ENCODE measurements at places on chromosomes 1 and 21.

DNA sequence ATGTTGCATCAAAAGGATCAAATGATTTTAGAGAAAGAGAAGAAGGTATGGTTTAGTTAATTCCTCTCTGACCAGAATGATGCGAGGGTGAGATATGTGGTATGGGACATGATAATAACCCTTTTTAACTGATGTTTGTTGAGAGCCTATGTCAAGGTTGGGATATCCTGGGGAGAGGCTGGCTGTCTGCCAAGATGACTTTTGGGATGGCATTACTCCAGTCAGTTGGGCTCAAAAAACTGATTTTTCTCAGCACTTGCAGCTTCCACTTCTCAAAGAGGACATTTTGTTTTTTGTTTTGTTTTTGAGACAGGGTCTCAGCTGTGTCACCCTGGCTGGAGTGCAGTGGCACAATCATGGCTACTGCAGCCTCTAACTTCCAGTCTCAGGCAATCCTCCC is 17.7 kb upstream of the STX12 start:
- no peak for DNase-seq

GRCh38 chr1:227002531-227003049 is 62.5 kb downstream of the COQ8A start:
- DNase-seq = no peak

- DNase-seq = no peak
These were observed 118.6 kb upstream of the RAB4A start for GRCh38 chr1:229152311-229152710.

GRCh38 chr1:151540021-151540981 is at the start of gene TUFT1:
TSS of gene TUFT1 (plus strand) at chr1:151540309. CDS start at chr1:151540367, 58 bp downstream.
- peak; percentile 95 for DNase-seq

- DNase-seq = no peak
These were observed 35.4 kb upstream of the HEATR1 start for GRCh38 chr1:236639686-236640085.

DNA sequence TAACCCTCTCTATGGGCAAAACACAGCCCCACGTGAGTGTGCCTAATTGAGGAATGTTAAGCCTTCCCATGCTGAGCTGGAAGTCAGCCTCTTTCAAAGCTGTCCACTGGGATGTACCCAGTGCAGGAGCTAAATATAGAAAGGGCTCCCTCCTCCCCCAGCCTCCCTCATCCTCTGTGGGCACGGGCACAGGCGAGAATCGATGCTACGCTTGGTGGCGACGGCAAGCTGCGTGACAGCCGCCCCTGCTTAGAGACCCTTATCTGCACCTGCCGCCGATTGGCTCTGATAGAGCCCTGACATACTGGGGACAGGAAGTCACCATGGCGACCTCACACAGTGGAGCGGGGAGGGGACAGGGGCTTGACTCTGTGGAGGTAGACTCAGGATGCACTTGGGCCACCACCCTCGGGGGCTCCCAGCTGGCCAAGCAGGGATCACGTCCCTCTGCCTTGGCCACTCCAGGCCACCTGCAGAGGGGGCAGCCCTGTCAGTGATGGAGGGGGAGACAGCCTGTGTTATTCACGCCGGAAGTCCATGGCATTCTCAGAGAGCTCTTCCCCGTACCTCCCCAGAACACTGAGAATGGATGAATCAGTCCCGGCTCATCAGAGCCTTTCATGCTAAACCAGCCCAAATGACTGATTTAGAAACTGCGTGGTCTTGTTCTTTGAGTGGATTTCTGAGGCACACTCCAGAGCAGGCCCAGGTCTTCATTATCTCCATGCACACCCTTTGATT is 84.8 kb downstream of the KCND3 start:
- peak; percentile 92 for DNase-seq

DNA sequence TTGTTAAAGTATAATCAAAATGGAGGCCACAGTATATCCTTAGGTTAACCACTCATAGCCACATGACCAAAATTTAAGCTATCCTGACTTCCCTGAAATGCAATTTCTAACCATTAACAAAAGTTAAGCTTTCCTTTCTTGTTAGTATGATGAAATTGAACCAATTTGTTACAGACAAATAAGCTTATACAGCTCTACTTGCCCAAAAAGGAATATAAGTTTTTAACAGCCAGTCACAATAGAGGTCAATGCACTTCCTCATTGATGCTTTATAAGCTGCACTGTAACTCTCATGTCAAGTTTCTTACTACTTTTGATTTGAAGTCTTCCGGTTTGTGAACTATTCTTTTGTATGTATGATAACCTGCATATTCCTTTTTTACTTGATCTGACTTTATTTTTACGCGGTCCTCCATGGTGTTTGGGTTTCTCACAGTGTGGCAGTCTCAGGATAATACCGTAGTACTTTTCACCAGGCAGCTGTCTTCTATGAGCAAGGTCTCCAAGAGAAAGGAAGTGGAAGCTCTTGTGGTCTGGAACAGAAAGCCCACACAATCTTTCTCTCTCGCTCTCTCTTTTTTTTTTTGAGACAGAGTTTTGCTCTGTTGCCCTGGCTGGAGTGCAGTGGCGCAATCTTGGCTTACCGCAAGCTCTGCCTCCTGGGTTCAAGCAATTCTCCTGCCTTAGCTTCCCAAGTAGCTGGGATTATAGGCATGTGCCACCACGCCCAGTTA is 331.6 kb downstream of the SRGAP2C start:
- DNase-seq = no peak

DNA sequence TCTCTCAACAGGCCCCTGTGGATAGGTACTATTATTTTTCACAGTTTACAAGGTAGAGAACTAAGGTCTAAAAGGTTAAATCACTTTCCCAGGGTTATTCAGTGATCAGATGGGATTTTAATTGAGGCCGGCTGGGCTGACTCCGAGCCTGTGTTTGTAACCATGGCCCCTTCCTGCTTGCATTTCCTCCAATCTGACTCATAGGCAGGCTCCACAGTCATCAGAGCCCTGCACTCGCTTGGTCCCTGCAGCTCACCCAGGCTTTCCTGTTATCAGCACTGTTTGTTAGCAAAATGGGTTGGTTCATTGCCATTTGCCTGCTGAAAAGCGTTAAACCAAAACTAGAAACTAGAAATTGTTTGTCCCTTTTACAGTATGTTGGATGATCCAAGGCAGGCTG is 41.4 kb upstream of the LMX1A start:
- no peak for DNase-seq

DNA sequence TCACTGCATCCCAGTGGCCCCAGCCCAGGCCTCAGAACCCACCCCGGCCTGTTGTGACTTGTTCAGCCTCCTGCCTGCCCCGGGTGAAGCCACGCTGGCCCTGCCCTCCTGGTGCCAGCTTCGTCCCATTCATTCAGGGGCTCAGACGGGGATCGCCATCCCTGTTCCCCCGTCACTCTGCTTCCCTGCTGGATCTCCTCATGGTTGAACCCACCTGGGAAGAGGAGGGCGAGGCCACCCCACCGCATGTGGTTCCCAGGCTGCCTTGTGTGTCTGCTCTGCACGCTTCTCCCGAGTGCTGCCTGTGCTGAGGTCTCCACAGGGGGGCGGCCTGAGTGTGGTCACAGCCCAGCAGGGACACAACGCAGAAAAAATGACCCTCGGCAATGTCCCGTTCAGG is 108.2 kb upstream of the ACTRT2 start:
- DNase-seq = no peak

- DNase-seq = no peak
These were observed 45.1 kb downstream of the CAPN8 start for GRCh38 chr1:223620297-223620897.

GRCh38 chr1:233916706-233917105 is 12.2 kb downstream of the SLC35F3 start:
- DNase-seq = no peak

- no peak for DNase-seq
These were observed 308.8 kb downstream of the BRINP3 start for GRCh38 chr1:190168893-190169280.

DNA sequence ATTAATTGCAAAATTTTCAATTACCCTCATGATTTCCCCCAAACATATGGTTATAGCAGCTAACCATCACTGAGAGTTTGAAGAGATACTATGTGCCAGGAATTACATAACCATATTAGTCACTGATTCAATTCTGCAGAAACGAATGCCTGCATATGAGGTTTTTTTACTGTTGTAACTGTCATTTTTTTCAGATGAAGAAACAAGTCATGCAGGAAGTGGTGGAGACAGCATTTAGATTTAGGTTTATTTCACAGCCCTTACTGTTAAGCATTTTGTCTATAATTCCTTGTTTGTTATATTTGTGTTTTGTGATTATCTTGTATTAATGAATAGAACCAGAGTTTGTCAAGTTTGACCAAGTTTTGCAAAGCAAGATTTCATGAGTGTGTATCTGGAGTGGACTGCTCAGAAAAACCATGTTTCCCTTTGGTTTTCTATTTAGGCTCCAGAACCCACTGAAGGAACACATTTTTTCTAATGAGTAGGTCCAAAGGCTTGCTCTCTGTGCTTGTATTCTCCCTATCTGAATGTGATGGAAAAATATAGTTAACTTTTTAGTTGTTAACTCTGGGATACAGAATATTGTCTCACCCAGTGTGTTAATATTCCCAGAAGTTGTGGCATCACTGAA is 308.5 kb upstream of the ADAMTS5 start:
- DNase-seq = no peak

Data from DMS79 treated with DMSO at 0.1 percent for 48 hours (cell line).